ENCODE measurements at places on chromosomes 3 and 15. TPM values are rescaled to one million over a fixed set of nuclear protein-coding genes. Genes with fewer than 3 reads are reported as not detected.

Gene JMJD7
- 25.0 TPM for polyA plus RNA-seq

Gene GOLGA6B
- polyA plus RNA-seq, result not detected

Gene MRPS25
- polyA plus RNA-seq, result 79.4 TPM

Gene MNS1
- 9.0 TPM for polyA plus RNA-seq

Gene GOLGA6L4
- polyA plus RNA-seq, result 15.8 TPM

Gene EPHA3
- polyA plus RNA-seq, result 10.5 TPM

Gene KLF15
- 26.9 TPM for polyA plus RNA-seq

Gene KIF7
- 14.7 TPM for polyA plus RNA-seq

Gene BTLA
- 0.32 TPM for polyA plus RNA-seq

Gene NGLY1
- polyA plus RNA-seq, result 41.9 TPM

Gene SEMA5B
- 57.3 TPM for polyA plus RNA-seq

Gene FGF12
- 61.5 TPM for polyA plus RNA-seq

Gene NANOGP8
- polyA plus RNA-seq, result not detected

Gene SYNPR
- 71.4 TPM for polyA plus RNA-seq

Gene CLDN1
- 5.5 TPM for polyA plus RNA-seq

Gene KBTBD13
- polyA plus RNA-seq, result not detected

Gene CYP1A2
- polyA plus RNA-seq, result not detected
